WTC11 (cell line): ENCODE measurements at places on chromosomes 13 and 19. TPM values are rescaled to one million over a fixed set of nuclear protein-coding genes. Genes with fewer than 3 reads are reported as not detected.

- peaks cover 22% of the 10 kb centered on the region for H3K4me1 ChIP-seq
- no peaks in the 10 kb centered on the region; the same call in 1 of the 2 replicates for H3K36me3 ChIP-seq
- H3K27ac ChIP-seq = no peak overlapping the region
Observed at GRCh38 chr13:56515441-56515840, 625.3 kb upstream of the PRR20A start.

RFPL4A gene
- total RNA-seq = not detected in 3 replicates

GRCh38 chr13:50323440-50324065 lies 308.3 kb downstream of the KCNRG start:
- no peak overlapping the region for H3K27ac ChIP-seq
- no peaks in the 10 kb centered on the region for H3K27me3 ChIP-seq
- no peak overlapping the region for H3K4me3 ChIP-seq
- no peaks in the 10 kb centered on the region for H3K36me3 ChIP-seq

DACH1 gene
- total RNA-seq = 0.31 to 0.39 TPM (median 0.37 TPM) in 3 replicates

TLE6 gene
- 2.5 to 3.3 TPM (median 3.1 TPM) in 3 replicates for total RNA-seq

DNA sequence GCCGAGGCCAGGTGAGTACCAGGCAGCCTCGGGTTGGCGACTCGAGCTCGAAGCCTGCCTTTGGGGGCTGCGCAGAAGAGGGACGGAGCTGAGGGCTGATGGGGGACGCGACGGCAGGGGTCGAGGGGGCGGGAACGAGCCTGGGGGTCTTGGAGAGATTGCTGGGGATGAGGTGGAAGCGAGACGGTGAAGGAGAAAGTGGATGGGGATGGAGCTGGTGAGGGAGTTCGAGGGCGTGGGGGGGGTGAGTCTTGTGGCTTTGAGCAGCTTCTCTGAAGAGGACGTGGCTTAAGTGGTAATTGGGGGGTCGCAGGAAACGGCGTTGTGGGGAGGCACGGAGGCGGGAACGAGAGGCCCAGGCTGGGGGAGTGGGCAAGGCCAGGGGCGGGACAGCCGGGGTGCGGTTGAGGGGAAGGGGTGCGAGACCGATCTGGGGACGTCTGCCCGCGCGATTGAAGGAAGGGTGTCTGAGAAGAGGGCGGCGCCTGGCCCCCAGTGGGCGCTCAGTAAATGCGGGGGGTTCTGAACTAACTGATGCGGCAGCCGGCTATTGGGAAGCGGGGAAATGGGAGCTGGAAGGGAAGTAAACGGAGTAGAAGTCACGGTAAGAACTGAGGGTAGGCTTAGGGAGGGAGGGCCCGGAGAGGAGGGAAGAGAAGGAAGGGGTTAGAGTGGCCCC lies 426 bp downstream of the MYO9B start:
- H3K27ac ChIP-seq = peak overlapping the region; percentile 32; the same call in 1 of the 2 replicates
- no peak for DNase-seq
- H3K4me1 ChIP-seq = peaks cover 52% of the 10 kb centered on the region
- H3K27me3 ChIP-seq = peaks cover 2% of the 10 kb centered on the region; the same call in 1 of the 2 replicates

UBE2L5 gene
- 0.13 TPM in 1 of 3 replicates, not detected in the others for total RNA-seq

ARL11 gene
- total RNA-seq = 0.35 to 0.53 TPM (median 0.41 TPM) in 3 replicates

SIRT2 gene
- total RNA-seq = 9.5 to 10.7 TPM (median 10.2 TPM) in 3 replicates
